NCI-H1092 (cell line): ENCODE measurements at places on chromosomes 11 and 22.

DNA sequence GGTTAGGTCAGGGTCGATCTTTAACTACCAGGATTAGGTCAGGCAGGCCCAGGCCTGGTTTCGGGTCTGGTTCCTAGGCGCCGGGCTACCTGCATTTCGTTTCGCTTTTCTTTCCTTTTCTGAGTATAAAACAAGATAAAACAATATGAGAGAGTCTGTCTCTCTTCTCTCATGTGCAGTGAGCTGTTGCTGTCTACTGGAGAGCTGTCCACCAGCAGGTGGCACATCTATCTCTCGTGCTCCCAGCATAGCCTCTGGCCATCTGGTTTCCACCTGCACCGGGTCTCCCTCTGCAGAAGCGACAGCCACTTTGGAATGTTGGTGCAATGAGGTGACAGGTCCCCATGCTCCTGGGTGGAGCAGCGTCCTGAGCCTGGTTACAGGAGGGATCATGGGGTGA lies 27.6 kb downstream of the RIBC2 start:
- no peak for DNase-seq

- no peak for DNase-seq
Observed at GRCh38 chr11:43554148-43554473, 126.4 kb upstream of the HSD17B12 start.

GRCh38 chr11:47002390-47002789 lies 65.8 kb downstream of the CSTPP1 start:
- DNase-seq: no peak

DNA sequence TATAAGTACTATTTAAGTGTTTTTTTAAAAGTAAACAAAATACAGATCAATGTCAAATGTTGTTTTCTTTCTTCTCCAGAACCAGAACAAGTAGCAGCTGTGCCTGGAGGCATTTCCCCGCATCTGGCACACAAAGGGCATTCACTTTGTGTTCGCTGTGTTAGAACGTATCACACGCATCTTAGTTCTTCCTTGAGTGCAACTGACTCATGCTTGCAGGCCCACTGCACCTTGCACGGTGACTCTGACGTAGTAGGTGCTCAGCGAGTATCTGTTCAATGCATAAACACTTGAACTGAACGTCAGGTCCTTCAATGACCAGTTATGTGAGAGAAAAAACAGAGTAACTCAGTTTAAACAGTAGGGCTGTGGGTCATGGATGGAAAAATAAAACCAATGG lies 3.5 kb downstream of the IFT27 start:
- no peak for DNase-seq

GRCh38 chr22:32649515-32650200 lies 151.8 kb upstream of the TIMP3 start:
- no peak for DNase-seq

DNA sequence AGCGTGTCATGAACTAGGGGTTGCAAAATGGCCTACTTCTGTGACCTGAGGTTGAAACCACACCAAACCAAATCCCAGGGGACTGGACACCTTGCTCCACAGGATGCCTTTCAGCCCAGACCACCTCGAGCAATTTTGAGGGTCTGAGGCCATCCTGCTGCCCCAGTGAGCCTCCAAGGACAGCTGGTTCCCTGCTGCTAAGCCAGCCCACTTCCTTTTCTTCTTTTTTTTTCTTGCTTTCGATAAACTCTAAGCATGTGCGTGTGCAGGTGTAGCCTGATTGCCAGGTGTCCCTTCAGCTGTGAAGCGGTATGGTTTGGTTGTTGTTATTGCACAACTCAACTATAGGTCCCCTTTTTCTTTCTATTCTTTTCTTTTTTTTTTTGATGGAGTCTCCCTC lies 2.7 kb downstream of the CRYBB1 start:
- no peak for DNase-seq
